GM23248 (cell line): ENCODE measurements at places on chromosomes 2 and 18.

GRCh38 chr2:235842941-235843340 lies 325.2 kb downstream of the GBX2 start:
- no peak for DNase-seq

DNA sequence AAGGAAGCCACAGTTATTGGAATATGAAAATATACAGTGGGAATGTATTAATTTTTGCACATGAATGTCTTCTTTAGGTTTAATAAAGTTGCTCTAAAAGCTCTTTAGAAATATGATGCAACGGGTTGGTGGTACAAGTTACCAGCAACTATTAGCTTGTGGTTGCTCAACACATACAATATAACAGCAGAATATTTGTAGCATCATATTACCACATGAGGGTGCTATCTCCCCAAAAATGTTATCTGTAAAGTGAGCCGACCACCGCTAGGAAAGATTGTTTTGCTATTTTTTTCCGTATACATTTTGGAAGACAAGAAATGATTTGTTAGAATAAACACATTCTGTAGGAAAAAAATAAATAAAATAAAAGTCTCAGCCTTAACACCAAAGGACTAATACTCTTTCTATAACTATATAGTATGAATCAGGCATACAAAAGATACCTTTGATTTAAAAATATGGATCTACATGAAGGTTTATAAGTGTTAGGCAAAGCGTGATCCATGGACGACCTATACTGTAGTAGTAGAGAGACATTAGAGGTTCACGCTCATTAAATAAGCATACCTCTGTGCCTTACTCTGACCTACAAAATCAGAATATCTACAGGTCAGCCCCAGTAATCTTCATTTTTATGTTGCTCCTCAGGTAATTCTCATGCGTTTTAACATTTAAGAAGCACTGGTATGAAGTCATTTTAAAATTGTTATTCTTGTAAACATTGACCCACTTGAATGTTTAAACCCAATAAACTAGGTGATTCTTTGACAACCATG lies 1110.6 kb upstream of the ACVR2A start:
- DNase-seq, result peak; percentile 80

DNA sequence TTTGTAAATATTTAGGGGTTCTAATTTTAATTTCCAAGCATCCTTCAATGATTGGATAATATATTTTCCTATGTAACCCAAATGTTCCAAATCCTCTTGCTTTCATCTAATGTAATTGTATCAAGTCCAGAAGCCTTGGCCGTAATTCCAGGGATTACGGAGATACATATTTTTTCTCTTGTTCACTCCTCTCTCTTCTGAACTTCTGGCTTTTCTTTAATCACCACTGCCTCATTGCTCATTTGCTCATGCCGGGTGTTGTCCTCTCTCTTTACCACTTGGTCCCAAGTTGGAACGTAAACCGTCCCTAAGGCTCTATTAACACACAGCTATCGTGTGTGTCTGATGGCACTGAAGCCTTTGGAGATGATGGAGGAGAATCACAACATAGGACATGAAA lies 188.7 kb upstream of the COL3A1 start:
- DNase-seq, result peak; percentile 75

DNA sequence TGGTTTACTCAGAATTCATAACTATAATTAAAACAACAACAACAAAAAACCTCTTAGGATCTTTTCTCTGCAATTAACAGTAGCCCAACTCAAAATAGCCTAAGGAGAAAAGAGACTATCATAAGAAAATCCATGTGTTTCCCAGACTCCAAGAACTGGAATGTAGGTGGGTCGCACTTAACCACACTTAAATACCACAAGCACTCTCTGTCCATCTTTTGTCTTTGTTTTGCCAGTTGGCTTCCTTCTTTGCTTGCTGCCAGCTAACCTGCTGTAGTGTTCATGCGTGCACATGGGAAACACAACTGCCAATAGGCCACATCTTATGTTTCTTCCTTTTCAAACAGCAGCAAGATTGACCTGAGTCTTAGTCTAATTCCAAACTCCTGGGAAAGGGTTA lies 24.1 kb upstream of the ACVR1 start:
- DNase-seq, result no peak

- DNase-seq, result peak; percentile 93
These were observed 3.9 kb upstream of the WDSUB1 start for GRCh38 chr2:159290289-159290907.

- DNase-seq, result no peak
These were observed 41.2 kb upstream of the GCFC2 start for GRCh38 chr2:75751824-75752468.

- no peak for DNase-seq
These were observed 796.3 kb upstream of the FSHR start for GRCh38 chr2:49950646-49951045.

- no peak for DNase-seq
These were observed 2.0 kb downstream of the GAREM2 start for GRCh38 chr2:26174691-26175465.

DNA sequence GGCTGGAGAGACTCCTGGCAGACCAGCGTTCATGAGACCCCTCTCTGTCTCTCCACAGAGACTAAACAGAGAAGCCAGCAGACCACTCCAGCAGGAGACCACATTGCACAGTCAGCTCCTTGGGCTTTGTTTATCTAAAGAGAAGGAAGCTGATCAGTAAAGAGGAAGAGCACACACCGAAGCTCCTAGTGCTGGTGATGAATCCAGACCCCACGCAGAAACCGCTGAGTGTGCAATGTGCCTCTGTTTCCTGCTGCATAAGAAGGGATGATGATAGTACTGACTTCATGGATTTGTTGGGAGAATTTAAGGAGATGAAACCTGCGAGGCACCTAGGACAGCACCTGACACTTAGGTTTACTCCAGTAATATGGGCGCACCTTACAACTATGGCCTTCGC lies 544.1 kb upstream of the ID2 start:
- no peak for DNase-seq

DNA sequence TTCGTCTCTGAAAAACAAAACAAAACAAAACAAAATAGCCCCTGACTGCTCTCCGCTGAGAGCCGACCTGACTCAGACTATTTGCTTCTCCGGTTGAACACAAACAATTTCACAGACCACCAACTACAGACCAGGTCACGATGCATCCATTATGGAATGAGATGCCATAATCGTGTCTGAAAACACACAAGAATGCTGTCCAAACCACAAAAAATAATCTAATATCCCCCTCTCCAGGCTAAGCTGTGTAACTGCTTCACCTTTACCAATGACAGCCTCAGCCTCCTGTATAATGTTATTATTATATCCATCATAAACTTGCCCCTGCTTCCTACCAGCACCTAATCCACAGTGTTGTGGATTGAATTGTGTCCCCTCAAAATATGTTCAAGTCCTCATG lies 114.7 kb downstream of the DNAH6 start:
- DNase-seq, result peak; percentile 58

GRCh38 chr2:33216508-33217182 lies 259.8 kb upstream of the RASGRP3 start:
- DNase-seq, result peak; percentile 66

- no peak for DNase-seq
These were observed 44.3 kb downstream of the SCN9A start for GRCh38 chr2:166331468-166331867.

GRCh38 chr18:3163968-3164367 lies 55.8 kb downstream of the MYOM1 start:
- DNase-seq, result no peak

DNA sequence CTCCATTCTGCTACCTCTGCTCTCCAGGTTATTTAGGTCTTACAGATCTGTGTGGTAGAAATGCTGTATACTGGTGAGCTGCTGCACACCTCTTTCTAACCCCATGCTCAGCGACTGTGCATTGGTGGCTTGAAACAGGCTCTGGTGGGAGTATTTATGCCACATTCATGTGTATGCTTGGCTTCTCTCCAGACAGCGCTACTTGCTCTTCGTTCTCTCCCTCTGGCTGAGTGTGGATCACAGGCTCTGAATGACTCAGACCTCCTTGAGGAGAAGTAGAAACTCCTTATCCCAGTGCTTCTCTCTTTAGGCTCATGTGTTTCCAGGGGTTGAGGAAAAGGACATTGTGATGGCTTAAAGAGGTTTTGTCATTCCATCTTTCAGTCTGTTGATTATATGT lies 54.9 kb downstream of the FHOD3 start:
- peak; percentile 99 for DNase-seq

DNA sequence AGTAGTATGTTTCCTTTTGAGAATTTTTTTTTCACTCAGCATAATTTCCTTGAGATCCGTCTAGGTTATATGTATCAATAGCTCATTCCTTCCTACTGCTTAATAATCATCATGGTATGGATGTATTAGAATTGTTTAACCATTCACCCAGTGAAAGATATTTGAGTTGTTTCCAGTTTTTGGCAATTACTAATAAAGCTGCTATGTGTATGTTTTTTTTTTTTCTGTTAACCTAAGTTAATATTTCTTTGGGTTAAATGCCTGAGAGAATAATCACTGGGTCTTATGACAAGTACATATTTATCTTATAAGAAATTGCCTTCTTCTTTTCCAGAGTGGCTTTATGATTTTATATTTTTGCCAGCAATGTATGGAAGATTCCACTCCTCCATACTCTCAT lies 96.4 kb upstream of the ST6GAL2 start:
- peak; percentile 28 for DNase-seq

DNA sequence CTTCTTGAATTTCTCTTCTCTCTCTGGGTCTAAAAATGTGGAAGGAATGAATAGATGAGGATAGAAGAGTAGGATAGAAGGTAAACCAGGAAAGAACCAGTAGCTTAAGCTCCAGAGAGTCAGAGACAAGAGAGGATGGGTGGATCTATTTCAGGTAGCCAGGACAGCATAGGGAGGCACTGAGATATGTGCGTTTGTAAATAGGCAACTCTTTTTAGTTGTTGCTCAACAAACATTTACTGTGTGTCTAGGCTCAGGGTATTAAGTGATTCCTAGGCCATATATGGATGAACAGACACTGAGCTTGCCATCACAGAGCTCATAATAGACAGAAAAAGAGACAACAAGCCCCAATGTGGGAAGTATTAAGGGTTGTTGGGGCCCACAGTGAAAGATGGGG lies 160.5 kb downstream of the NAPG start:
- DNase-seq, result no peak

- no peak for DNase-seq
These were observed 5.6 kb downstream of the ADCYAP1 start for GRCh38 chr18:910247-910646.

DNA sequence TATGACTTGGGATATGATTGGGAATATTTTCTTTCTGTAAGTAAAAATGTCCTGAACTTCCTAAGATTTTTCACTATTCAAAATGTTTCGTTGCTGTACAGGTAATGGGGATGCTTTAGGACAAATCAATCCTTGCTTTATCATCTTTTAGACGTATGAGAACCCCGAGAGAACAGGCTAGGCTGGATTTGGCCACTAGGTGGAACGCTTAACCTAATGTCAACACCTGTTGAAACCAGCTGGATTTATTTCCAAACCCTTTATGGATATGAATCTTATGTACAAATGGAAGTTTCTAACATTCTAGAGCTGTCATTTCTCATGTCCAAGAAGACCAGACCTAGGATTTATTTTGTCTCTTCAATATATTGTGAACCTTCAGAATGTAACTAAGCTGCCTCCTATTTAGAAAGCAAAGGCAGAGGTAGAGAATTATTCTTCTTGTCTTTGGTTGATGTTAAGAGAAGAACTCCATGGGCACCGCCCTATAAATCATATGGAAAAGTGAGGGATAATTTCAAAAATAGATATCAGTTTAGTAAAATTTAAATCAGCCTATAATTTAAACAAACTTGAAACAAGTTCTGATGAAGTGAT lies 96.7 kb downstream of the PMAIP1 start:
- peak; percentile 68 for DNase-seq

GRCh38 chr2:76008001-76008702 lies 297.4 kb upstream of the GCFC2 start:
- DNase-seq, result no peak

DNA sequence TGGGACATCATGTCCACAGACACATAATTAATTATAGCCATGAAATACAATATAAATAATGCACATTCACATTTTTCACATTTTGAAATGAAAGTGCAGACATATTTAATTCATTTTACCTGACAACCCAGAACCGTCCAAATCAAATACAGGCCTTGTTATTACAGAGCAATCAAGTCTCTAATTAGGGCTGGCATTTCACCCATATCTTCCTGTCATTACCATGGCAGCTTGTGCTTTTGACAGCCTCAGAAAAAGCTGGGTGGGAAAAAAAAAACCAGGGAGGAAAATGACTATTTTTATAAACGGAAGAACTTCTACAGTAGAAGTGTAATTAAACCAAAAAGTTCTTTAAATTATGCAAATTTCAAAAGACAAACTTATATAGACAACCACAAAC lies 436.4 kb downstream of the FBXO15 start:
- no peak for DNase-seq

DNA sequence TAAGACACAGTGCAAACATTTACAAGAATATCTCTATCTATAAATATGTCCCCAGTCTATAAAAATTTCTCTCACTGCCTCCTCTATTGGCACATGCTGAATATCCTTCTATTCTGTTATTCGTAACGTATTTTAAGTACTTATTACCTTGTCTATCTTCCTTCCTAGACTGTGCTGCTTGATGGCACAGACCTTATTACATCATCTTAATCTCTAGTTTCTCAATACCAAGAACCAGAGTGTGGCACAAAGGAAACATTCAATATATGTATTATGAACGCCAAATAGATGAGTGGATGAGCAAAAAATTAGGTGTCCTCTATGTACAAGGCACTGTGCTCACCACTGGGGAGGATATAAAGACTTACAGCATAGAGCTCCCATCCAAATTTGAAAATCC lies 282.8 kb downstream of the NBAS start:
- DNase-seq, result no peak

- DNase-seq, result no peak
These were observed 393.6 kb upstream of the NRP2 start for GRCh38 chr2:205288686-205289085.

GRCh38 chr2:85702800-85703199 lies 8.6 kb downstream of the GNLY start:
- no peak for DNase-seq

GRCh38 chr18:10511236-10511635 lies 14.6 kb upstream of the NAPG start:
- no peak for DNase-seq

GRCh38 chr2:33488178-33488690 lies 11.8 kb downstream of the RASGRP3 start:
- DNase-seq, result peak; percentile 15

- peak; percentile 4 for DNase-seq
These were observed 173.3 kb upstream of the PIEZO2 start for GRCh38 chr18:11322716-11323115.

GRCh38 chr2:196113061-196113974 lies 44.7 kb upstream of the DNAH7 start:
- peak; percentile 75 for DNase-seq

DNA sequence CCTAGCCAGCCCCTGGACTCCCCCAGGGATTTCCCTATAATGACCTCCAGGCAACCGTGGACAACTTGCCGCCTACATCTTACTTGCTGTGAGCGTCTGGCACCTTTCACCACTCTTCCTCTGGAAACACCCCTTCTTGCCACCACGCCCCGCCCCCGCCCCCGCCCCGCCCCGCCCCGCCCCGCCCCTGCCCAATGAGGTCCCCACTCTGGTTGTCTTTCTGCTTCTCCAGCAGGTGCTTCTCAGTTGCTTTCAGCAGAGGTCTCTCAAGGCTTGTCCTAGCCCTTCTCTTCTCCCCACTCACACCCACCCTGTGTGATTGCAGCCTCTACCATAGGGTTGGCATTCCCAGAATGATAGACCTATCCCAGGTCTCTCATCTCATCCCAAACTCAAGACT lies 214.5 kb downstream of the EN1 start:
- DNase-seq, result no peak
